ENCODE measurements at places on chromosomes 7 and 10.
A peak's percentile ranks its signal among the peaks of the same experiment; 100 is the strongest.

- no peak for DNase-seq
Observed at GRCh38 chr10:102101152-102101551, 19.0 kb downstream of the LDB1 start.

DNA sequence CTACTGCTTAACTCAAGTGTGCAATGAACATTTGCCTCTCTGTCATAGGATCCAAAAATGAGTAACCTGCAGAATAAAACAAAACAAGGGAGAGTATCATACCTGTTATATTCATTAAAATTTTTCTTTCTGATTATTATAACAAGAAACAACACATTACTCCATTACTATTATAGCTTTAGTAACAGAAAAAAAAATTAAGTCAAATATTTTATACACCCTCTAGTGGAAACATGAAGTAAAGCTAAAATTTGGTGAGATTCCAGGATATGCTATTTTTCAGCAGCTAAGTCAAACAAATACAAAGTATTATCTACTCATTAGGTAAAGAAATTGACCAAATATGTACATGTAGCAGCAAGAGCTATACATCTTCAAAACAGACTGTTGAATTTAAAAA, 56.3 kb downstream of the PDZD8 start:
- no peak for DNase-seq

GRCh38 chr7:132073920-132074589, 502.2 kb downstream of the PLXNA4 start:
- no peak for DNase-seq

DNA sequence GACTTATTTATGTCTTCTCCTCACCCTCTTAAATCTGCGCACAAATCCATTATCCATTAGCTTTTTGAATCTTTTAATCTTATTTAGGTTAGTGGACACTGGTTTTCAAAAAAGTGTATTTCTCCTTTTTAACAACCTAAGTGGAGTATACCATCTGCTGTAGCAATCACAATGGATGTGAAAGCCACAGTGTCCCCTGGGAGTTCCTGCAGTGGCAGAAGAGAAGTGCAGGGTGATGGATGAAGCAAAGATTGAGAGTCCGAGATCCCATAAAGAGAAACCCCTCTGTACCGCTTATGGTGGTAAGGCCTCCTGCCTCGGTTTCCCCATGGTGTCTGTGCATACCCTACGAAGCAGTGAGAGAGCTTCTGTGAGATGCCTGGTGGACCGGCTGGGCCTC, 236.4 kb downstream of the COBL start:
- no peak for DNase-seq

DNA sequence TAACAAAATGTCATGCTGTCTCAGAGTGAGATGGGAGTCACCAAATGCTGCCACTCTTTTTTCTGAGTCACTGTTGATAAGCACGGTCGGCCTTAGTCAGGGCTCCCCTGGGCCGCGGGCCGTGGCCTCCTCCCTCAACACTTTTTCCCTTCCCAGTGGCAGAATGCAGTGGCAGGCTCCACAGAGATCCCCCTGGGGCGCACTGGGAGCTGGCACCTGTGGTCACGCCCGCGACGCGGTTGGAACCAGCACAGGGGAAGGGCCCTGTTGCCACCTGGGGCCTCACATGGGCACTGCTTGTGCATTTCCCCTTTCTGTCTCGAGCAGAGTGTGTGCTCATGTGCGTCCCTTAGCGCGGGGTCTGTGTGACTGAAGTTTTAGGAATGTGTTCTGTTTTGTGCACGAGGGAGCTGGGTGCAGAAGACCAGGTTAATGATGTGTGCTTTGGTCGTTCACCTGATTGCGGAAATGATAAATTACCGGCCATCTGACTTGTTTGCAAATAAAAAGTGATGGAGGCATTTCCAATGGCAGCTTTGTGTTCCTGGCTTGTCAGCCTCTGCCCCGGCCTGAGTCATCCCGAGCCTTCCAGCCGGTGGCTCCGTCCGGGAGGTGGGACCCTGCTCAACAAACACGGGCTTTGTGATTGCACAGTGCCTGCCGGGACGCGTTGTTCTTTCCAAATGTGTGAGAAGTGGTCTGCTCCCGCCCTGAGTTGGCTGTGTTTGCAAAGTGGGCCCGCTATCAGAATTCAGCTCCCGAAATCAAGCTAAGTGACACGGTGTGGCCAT, 100.7 kb downstream of the NKX6-2 start:
- peak; percentile 73 for DNase-seq

DNA sequence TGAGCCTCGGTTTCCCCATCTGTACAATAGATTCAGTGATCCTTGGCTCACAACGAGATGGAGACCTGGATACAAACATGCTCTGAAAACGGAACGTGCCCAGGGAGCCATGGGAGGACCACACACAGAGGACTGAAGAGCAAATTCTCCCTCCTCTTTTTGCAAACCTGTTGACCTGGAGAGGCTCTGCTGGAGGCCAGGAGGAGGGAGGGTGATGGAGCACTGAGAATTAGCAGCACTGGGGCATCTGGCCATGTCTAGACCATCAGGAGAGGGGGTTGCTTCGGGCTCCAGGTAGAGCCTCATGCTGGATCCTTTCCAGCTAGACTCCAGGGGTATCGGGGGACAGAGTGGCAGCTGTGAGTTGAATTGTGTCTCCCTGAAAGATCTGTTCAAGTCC, 97.4 kb upstream of the GPR26 start:
- no peak for DNase-seq

- peak; percentile 66 for DNase-seq
Observed at GRCh38 chr10:126021833-126022500, 125.6 kb downstream of the FANK1 start.

GRCh38 chr7:95621404-95621803, 25.1 kb upstream of the PDK4 start:
- no peak for DNase-seq

DNA sequence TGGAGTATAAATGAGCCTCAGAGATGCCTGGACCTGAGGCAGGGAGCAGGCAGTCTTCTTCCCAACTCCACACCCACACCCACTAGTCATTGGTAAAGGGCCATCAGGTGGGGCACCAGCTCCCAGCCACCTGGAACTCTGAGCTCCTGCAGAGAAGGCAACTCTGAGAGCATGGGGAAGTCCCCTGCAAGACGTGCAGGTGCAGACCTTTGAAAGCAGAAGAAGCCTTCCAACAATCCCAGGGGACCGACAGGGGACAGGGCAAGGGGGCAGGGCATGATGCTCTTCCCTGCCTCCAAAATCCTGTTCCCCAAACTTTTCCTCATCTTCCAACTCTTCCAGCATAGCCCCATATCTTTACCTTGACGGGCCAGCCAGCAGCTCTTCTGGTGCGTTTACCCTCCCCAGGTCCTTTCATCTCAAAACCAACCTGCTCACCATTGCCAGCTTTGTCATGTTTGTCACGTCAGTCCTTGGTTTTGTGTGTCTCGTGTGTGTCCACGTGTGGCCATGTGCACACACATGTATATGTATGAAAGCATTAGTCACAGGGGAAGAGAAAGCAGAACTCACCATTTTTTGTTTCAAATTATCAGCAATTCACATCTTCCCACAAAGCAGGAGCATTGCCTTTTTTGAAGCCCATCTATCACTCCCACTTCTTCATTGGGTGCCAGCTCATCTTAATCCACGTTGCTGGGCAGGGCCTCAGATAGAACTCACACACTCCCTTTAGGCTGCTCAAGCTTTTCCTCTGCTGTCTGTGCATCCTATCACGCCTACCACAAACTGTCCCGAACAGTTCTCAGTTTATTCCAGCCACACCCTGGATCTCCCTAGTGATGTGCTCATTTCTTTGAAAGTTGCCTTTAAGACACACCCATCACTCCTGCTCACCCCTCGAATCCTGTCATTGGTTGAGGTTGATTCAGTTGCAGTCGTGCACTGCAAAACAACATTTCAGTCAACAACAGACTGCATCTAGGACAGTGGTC, 41.0 kb upstream of the AMPH start:
- no peak for DNase-seq

GRCh38 chr7:123674399-123675180, 18.9 kb downstream of the LMOD2 start:
- DNase-seq: no peak

DNA sequence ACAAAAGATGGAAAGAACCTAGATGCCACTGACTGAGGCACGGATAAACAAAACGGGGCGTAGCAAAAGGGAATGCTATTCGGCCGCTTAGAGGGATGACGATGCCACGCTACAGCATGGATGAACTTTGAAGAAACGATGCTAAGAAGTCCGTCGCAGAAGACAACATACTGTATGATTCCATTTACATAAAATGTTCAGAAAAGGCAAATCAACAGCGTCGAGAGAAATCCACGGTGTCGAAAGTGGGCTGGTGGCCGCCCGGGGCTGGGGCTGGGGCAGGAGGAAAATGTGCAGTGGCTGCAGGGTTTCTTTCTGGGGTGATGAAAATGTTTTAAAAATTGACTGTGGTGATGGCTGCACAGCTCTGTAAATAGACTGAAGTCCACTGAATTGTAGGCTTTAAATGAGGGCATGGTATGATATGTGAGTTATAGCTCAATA, 24.1 kb downstream of the GNA12 start:
- DNase-seq: no peak

DNA sequence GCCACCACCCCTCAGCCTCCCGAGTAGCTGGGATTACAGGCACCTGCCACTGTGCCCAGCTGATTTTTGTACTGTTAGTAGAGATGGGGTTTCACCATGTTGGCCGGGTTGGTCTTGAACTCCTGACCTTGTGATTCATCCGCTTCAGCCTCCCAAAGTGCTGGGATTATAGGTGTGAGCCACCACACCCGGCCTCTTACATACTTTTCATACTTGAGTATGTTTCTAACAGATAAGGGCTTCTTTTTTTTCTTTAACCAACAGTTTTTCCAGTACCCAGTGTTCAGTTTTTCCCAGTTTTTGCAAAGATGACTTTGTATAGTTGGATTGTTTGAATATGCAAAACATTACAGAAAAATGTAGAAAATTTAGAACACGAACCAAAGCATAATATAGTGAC, 7.7 kb downstream of the EIF4H start:
- DNase-seq: no peak

All from RCC 7860 (cell line).